Activated CD8-positive, alpha-beta memory T cell treated with anti-CD3 and anti-CD28 coated beads for 24 hours (primary cell): ENCODE measurements at places on chromosomes 16 and 17.

- no peak for DNase-seq
Measured at GRCh38 chr16:86581458-86581857, 3.1 kb downstream of the FOXL1 start.

GRCh38 chr16:4064950-4065352 lies 51.3 kb downstream of the ADCY9 start:
- DNase-seq: peak; percentile 61

DNA sequence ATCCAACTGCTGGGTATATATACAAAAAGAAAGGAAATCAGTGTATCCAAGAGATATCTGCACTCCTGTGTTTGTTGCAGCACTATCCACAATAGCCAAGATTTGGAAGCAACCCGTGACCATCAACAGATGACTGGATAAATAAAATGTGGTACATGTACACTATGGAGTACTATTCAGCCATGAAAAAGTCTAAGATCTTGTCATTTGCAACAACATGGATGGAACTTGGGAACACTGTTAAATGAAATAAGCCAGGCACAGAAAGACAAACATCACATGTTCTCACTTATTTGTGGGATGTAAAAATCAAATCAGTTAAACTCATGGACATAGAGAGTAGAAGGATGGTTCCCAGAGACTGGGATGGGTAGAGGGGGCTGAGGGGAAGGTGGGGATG lies 620.7 kb downstream of the RBFOX1 start:
- no peak for DNase-seq

- DNase-seq: no peak
Measured at GRCh38 chr17:34178092-34178491, 77.0 kb upstream of the CCL2 start.

DNA sequence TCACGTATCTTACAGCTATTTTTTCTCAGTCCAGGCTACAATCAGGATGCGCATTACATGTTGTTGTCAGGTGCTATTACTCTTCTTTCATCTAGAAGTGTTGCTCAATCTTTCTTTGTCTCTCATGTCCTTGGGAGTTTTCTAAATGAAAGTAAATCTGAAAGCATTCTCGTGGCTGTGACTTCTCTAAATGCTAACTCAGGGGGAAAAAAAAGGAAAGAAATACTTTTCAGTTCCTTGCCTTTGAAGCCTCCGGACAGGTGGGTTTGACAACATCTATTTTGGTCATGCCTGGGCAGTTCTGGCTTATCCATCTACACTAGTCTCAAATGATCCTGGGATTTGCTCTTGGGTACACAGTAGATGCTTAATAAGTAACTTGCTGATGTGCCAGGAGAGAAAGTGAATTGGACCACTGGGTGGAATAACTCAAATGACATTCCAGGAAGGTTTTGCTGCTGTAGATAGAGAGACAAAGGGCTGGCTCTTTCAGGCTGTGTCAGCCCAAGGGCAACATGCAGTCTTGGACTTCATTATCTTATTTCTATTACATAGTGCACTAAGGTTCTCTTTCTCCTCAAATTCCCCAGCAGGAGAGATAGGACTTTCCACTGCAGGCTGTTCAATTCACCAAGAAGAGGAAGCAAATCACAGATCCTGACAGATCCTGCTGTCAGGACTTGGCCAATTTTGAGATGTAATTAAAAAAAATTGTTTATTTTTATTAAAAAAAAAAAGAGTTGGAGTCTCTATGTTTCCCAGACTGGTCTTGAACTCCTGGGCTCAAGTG lies 63.6 kb upstream of the NFAT5 start:
- DNase-seq: no peak
